Posterior vena cava (tissue), 2 donors: ENCODE measurements at places on chromosomes 7 and 10. TPM values are rescaled to one million over a fixed set of nuclear protein-coding genes. Genes with fewer than 3 reads are reported as not detected.

CPXM2 gene
- total RNA-seq, result 98.3 TPM

CAMK1D gene
- 12.2 TPM for total RNA-seq

CPVL gene
- 23.8 TPM for total RNA-seq

SOSTDC1 gene
- total RNA-seq, result not detected

FAM25C gene
- not detected for total RNA-seq

MAT1A gene
- not detected for total RNA-seq

MYOF gene
- total RNA-seq, result 182 TPM

GBX1 gene
- total RNA-seq, result not detected

ZKSCAN5 gene
- total RNA-seq, result 5.9 TPM

WEE2 gene
- not detected for total RNA-seq

CNNM1 gene
- 0.24 TPM for total RNA-seq

NOS3 gene
- 27.9 TPM for total RNA-seq

BNIP3 gene
- total RNA-seq, result 20.1 TPM

MET gene
- 26.8 TPM for total RNA-seq

GRCh38 chr7:3159445-3159844 is 115.8 kb upstream of the CARD11 start:
- no peak for DNase-seq

DNA sequence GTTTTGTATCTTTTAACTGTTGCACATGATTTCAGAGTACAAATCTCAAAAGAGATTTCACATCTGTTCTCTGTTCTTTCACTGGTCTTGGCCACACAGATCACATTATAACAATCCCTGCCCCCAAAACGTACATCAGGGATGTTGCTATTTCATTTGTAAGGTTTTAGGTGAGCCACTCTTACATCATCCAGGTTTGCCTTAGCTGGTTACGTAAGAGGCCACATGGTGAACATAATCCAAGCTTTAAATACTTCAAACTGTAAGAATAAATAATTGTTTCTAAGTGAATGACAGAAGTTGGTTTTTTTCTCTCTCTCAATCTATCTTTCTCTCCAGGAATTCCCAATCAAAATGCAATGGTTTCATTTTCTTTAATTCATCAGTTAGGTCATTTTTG is 245.9 kb upstream of the HGF start:
- no peak for DNase-seq

- no peak for DNase-seq
Measured at GRCh38 chr7:128459394-128459878, 3.8 kb downstream of the HILPDA start.

DNA sequence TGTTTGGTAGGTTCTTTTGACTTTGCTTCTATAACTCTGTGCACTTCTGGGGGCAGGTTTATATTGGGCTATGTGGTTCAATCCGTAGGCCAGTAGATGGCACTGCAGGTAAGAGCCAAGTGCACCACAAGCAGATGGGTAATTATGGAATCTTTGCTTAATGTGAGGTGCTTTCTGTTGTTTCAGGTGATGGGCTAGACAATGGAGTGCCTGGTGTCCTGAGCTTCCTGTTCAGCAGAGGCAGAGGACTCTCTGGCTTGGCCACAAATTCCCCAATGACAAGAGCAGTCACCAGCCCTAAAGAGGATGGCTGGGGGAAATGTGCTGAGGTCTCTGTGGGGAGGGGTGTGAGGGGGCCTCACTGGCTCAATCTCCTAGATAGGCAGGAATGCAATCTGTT is 455.0 kb downstream of the CCSER2 start:
- DNase-seq, result no peak

- no peak for DNase-seq
Measured at GRCh38 chr7:39084349-39084748, 106.6 kb downstream of the POU6F2 start.

DNA sequence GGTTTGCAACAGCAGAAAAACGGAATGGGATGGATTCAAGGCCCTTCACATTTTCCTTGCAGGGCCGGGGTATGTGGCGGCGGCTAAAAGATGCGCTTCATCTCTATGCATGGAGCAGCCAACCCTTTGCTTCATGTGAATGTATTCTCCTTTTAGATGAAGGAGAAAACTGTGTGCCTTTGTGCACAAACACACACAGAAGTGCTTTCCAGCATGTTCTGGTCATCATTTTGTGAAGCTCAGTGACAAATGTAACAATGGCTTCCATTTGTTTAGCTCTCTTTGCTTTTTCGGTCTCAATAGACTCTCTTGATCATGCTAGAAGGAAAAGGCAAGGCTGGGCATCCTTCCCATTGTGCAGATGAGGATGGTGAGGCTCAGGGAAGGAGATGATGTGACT is 161.7 kb upstream of the MKI67 start:
- DNase-seq, result no peak

GRCh38 chr10:53909791-53910190 is 891.2 kb downstream of the PCDH15 start:
- DNase-seq, result no peak

- DNase-seq, result no peak
Measured at GRCh38 chr7:20316706-20317105, 14.0 kb upstream of the ITGB8 start.

DNA sequence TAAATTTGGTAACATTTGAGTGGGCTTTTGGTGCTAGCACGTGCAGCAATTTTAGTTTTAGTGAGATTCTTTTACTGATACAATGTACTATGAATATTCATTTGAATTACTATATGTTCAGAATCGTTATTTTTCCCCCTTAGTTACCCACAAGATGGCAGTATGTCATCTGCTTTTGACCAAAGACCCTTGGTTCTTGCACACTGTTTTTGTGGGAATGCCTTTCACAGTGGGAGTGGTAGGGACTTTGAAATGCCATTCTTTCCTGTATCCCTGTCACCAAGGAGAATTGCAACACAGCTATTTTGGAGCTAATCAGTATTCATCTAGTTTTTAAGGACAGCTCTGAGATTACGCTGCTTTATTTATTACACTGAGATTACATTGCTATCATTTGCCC is 40.6 kb downstream of the SEC23IP start:
- no peak for DNase-seq

- no peak for DNase-seq
Measured at GRCh38 chr10:24223953-24224352, 15.0 kb downstream of the KIAA1217 start.

GRCh38 chr10:29688230-29688661 is 53.5 kb upstream of the SVIL start:
- no peak for DNase-seq

GRCh38 chr7:143884969-143885559 is 16.9 kb downstream of the TCAF1 start:
- peak; percentile 82 for DNase-seq

- no peak for DNase-seq
Measured at GRCh38 chr10:16886031-16886430, 68.8 kb upstream of the RSU1 start.

GRCh38 chr7:79855172-79855571 is 279.5 kb upstream of the GNAI1 start:
- DNase-seq, result no peak

DNA sequence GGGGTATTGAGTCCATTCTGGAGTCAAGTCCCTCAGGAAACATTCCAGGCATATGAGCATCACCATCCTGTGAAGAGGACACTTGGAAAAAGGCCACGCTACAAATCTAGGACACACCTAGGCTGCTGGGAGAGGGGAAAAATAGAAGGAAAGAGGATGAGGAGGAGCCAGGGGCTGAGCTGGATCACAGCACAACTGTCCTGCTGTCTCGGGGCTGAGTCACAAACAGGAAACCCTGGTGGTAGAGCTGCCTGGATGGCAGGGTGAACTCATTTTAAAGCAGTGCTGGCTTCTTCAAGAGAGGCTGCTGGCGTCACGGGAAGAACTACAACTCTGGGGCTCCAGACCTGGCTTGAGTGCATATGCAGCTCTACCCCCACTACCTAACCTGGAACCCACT is 151.5 kb downstream of the RNF216 start:
- DNase-seq, result peak; percentile 80

DNA sequence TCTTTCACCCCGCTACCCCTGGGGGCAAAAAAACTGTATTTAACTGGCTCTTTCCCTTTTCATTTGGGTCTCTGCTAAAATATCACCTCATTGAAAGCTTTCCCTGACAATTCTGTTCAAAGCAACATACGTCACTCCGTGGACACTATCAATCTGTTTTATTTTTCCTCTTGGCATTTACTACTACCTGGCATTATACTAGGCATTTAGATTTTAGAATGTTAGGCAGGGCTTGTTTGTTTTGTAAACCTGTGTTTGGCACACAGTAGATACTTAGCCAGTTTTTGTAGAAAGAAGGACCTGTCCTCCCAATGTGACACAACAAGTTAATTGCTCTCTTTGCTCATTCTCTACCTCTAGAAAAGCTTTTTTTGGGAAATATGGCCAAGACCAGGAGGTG is 26.5 kb upstream of the PDK4 start:
- no peak for DNase-seq

- no peak for DNase-seq
Measured at GRCh38 chr10:37952926-37953325, 23.5 kb downstream of the ZNF25 start.

GRCh38 chr10:123212063-123212462 is 57.9 kb downstream of the BUB3 start:
- no peak for DNase-seq

GRCh38 chr10:102324061-102324460 is 71.4 kb upstream of the NFKB2 start:
- DNase-seq, result no peak

GRCh38 chr7:147151661-147152060 is 1035.1 kb downstream of the CNTNAP2 start:
- DNase-seq, result no peak

DNA sequence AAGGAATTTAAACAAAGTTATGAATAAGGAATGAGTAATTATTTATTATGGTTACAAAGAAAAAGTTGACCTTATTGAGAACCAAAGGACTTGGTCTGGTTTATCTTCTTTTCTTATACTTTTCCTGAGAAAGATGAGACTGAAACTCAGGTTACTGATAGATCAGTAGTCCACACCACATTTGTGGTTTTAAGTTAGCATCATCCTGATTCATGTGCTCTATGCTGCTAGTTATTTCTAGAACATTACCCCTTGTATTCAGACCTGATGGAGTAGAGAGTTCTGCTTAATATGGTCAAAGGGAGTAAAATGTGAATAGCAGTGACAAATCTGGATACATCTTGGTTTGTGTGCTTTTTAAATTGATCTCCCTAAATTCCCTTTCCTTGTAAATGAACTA is 63.8 kb downstream of the FOXP2 start:
- no peak for DNase-seq

- DNase-seq, result no peak
Measured at GRCh38 chr7:42053834-42054233, 183.2 kb downstream of the GLI3 start.

DNA sequence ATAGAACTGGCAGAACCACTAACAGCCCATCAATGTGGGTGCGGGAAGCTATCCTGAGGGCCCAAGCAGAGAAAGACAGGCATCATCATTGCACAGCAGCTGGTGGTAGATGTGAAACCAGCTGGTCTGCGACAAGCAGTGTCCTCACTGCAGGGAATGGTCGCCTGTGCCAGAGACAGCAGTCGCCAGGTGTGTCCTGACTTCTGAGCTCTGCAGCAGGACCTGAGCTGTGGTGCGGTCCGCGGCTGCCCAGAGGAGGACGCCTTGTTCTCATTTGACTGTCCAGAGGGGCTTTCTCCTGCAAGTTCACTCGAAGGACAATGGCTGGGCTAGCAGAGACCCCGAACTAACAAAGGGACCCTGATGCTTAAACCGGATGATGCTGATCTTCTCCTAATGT is 97.4 kb downstream of the LRRC18 start:
- no peak for DNase-seq

- DNase-seq, result no peak
Measured at GRCh38 chr10:15106352-15107013, 9.3 kb downstream of the RPP38 start.

DNA sequence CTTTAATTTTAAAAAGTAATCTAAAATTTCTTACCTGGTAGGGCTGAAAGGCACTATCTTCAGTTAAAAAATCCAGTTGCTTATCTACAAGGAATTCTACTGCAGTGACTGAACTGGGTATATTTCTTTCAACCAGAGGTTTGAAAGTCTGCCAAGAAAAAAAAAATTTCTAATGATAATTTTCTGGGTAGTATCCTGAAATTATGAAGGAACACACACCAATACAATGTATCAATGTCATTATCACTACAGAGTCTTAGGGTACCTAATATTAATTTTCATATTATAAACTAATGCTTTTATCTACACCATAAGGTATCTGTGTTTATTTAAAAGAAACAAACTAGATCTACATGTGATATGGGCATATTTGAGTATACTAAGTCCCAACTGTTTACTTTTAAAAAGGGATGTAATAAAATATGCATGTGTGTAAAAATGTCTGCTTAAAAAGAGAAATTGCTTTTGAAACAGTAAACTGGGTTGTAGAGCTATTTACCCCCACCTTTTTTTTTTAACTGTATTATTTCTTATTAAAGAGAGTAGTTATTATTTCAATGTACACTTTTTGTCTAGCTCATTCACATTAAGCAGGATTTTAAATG is 131.6 kb downstream of the NRBF2 start:
- no peak for DNase-seq

DNA sequence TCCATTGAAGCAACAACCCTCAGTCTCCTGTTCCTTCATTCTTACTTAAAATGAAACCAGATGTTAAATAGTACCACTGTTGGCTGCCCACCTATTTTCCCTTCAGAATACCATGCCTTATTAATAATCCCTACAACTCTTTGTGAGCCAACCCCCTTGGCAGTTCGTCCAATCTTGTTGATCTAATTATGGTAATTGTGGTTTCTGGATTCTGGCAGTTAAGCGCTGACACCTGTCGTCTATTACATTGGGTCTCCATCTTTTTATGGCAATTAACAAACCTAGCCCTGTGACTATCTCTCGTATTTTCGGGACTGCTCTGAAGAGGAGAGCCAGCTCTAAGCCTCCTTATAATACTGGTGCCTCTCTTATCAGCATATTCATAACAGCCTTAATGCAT is 432.0 kb downstream of the ATRNL1 start:
- DNase-seq, result no peak

GRCh38 chr10:125014086-125014830 is 72.3 kb downstream of the ZRANB1 start:
- DNase-seq, result no peak

GRCh38 chr10:105774881-105775280 is 1133.8 kb downstream of the SORCS3 start:
- no peak for DNase-seq

- DNase-seq, result no peak
Measured at GRCh38 chr10:71972746-71973695, 8.8 kb downstream of the CHST3 start.

GRCh38 chr7:114934086-114934485 is 12.2 kb downstream of the MDFIC start:
- no peak for DNase-seq
